Activated gamma-delta T cell treated with Interleukin-2 at 50 U/mL for 16 hours (primary cell): ENCODE measurements at places on chromosomes 12 and 14.

GRCh38 chr12:89960607-89961394, 252.2 kb upstream of the ATP2B1 start:
- DNase-seq = no peak

- no peak for DNase-seq
Measured at GRCh38 chr14:89143595-89143994, 273.4 kb downstream of the FOXN3 start.

GRCh38 chr12:67797185-67797741, 148.7 kb downstream of the DYRK2 start:
- no peak for DNase-seq

GRCh38 chr14:50233166-50233950, 2.0 kb upstream of the SOS2 start:
- no peak for DNase-seq

GRCh38 chr14:79265366-79265946, 945.8 kb downstream of the DIO2 start:
- DNase-seq = no peak

DNA sequence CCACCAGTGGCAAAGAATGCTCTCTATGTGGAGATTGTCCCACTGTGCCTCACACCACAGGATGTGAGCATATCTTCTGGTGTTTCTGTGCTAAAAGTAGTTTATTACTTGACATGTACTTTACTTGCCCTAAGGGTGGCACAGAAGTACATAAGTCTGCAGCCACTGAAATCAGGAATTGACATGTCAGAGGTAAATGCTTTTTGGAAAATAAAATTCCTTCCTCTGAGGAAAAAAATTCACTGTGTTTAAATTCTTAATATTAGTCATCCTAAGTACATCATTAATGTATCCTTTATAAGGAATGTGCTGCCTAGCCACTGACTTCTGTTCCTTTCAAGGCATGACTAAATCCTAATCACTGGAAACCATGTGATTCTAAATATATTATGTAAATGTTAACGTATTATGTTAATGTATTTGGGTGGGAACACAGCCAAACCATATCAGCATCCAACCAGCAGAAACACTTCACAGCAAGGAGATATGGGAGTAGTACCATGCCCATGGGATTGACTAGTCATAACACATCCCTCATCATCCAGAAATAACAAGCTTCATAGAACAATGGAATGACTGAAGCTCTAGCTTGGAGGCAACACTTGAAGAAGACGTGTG, 239.7 kb upstream of the PPFIA2 start:
- no peak for DNase-seq

DNA sequence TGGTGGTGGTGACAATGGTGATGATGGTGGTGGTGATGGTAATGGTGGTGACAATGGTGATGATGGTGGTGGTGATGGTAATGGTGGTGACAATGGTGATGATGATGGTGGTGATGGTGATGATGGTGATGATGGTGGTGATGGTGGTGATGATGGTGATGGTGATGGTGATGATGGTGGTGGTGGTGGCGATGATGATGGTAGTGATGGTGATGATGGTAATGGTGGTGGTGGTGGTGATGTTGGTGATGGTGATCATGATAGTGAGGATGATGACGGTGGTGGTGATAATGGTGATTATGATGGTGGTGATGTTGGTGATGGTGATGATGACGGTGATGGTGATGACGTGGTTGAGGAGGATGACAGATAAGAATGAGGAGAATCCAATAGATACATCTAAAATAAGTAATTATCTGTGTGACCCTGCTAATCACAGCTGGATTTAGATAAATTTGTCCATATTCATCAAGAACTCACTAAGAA, 170.7 kb upstream of the SFSWAP start:
- DNase-seq = no peak

GRCh38 chr14:86088156-86088555, 558.2 kb downstream of the FLRT2 start:
- DNase-seq = no peak

GRCh38 chr14:52844262-52845060, 53.1 kb upstream of the GNPNAT1 start:
- DNase-seq = no peak

DNA sequence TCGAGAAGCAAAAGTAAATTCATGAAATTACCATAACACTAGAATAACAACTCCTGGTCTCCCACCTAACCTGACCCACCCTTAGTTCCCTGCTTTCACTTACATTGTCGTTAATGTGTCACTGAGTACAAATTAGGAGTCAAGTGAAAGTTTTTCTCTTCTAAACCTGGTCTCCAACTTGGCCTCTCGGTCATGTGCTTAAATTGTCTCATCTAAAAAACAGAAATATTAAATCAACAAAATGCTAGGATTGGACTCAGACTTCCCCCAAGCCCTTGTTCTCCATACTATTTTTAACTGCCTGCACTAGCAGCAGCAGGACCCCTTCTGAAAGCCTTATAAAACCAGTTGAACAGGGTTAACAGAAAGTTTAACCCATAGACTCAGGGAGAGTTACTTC, 1.8 kb upstream of the BTG1 start:
- no peak for DNase-seq

- no peak for DNase-seq
Measured at GRCh38 chr14:64792231-64792630, 87.5 kb downstream of the SPTB start.
